A549 treated with dexamethasone at 1 μM for 4 hours (cell line): ENCODE measurements at places on chromosomes 11 and 22. TPM values are rescaled to one million over a fixed set of nuclear protein-coding genes. Genes with fewer than 3 reads are reported as not detected.

SCGB1A1 gene
- total RNA-seq, result 0.27 to 0.32 TPM in 2 of 5 replicates, not detected in the others

MS4A14 gene
- total RNA-seq, result not detected in 5 replicates

CEP126 gene
- total RNA-seq, result 2.4 to 3.1 TPM (median 2.8 TPM) in 5 replicates

RBFOX2 gene
- 24.5 to 34.6 TPM (median 32.5 TPM) in 5 replicates for total RNA-seq

SNX32 gene
- 0.03 to 0.08 TPM (median 0.04 TPM) in 3 of 5 replicates, not detected in the others for total RNA-seq

RAG1 gene
- 0.01 to 0.53 TPM (median 0.40 TPM) in 5 replicates for total RNA-seq

HDAC10 gene
- 5.0 to 12.0 TPM (median 9.8 TPM) in 5 replicates for total RNA-seq

FDX1 gene
- total RNA-seq, result 14.3 to 16.9 TPM (median 14.8 TPM) in 5 replicates

DDI1 gene
- total RNA-seq, result not detected in 5 replicates

ZP1 gene
- total RNA-seq, result 0.15 to 0.28 TPM (median 0.21 TPM) in 4 of 5 replicates, not detected in the other

SMC1B gene
- 0.02 to 0.05 TPM (median 0.03 TPM) in 4 of 5 replicates, not detected in the other for total RNA-seq

RHOD gene
- total RNA-seq, result 31.4 to 50.8 TPM (median 45.6 TPM) in 5 replicates

BET1L gene
- 38.1 to 45.7 TPM (median 44.2 TPM) in 5 replicates for total RNA-seq

DBX1 gene
- total RNA-seq, result not detected in 5 replicates

UVRAG gene
- 9.9 to 12.1 TPM (median 11.0 TPM) in 5 replicates for total RNA-seq

MYBPC3 gene
- 0.05 to 0.08 TPM (median 0.07 TPM) in 5 replicates for total RNA-seq

SLC37A2 gene
- 0.06 to 0.21 TPM (median 0.08 TPM) in 5 replicates for total RNA-seq

KCNJ11 gene
- total RNA-seq, result 6.1 to 8.7 TPM (median 8.1 TPM) in 5 replicates

MISFA gene
- 1.3 to 4.2 TPM (median 1.9 TPM) in 5 replicates for total RNA-seq

TMPRSS5 gene
- 0.08 to 0.15 TPM (median 0.11 TPM) in 5 replicates for total RNA-seq

LRRC55 gene
- total RNA-seq, result not detected in 5 replicates

DEFB131B gene
- total RNA-seq, result not detected in 5 replicates

PIWIL4 gene
- total RNA-seq, result 0.12 to 0.31 TPM (median 0.14 TPM) in 5 replicates

ME3 gene
- 13.2 to 16.1 TPM (median 14.5 TPM) in 5 replicates for total RNA-seq

LRRC32 gene
- 0.15 to 0.51 TPM (median 0.20 TPM) in 5 replicates for total RNA-seq

MRGPRG gene
- total RNA-seq, result not detected in 5 replicates

ANGPTL5 gene
- total RNA-seq, result 0.07 to 0.22 TPM (median 0.11 TPM) in 5 replicates

TRIM29 gene
- total RNA-seq, result 22.5 to 29.9 TPM (median 28.0 TPM) in 5 replicates

OOSP3 gene
- not detected in 5 replicates for total RNA-seq

OR6T1 gene
- total RNA-seq, result not detected in 5 replicates

PTPRCAP gene
- total RNA-seq, result 0.18 to 0.39 TPM (median 0.28 TPM) in 5 replicates

MMP13 gene
- total RNA-seq, result not detected in 5 replicates

CCDC73 gene
- total RNA-seq, result 0.03 to 0.04 TPM in 2 of 5 replicates, not detected in the others

AGBL2 gene
- 0.59 to 1.1 TPM (median 0.92 TPM) in 5 replicates for total RNA-seq

PHF21B gene
- total RNA-seq, result 0.64 to 0.92 TPM (median 0.88 TPM) in 5 replicates

EHD1 gene
- 83.3 to 124 TPM (median 119 TPM) in 5 replicates for total RNA-seq

NRIP3 gene
- total RNA-seq, result 0.79 to 0.97 TPM (median 0.89 TPM) in 5 replicates

OR51A7 gene
- total RNA-seq, result not detected in 5 replicates
